ENCODE measurements at places on chromosomes 2 and 18.

- no peak for DNase-seq
These were observed 1137.6 kb upstream of the NXPH2 start for GRCh38 chr2:139917690-139918384.

DNA sequence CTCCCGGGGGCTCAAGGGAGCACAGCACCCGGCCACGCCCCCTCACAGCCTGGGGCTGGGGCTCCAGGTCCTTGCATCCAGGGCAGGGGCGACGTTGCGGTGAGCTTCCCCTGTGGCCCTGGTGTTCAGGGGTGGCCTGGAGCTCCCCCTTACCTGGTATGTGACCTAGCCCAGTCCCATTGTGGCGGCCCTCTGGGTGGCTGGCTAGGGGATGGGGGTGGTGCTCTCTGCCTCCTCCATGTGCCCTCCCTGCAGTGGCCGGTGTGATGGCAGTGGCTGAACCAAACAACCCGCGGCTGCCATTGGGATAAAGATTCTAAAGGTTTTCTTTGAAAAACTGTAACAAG, 288.3 kb downstream of the RDH14 start:
- DNase-seq = no peak

GRCh38 chr18:24937639-24938275, 414.2 kb downstream of the ZNF521 start:
- DNase-seq = no peak

GRCh38 chr18:44748582-44748981, 67.9 kb downstream of the SETBP1 start:
- no peak for DNase-seq

GRCh38 chr2:217184242-217184641, 324.4 kb upstream of the TNP1 start:
- DNase-seq = no peak

GRCh38 chr18:463827-464541, 36.5 kb downstream of the COLEC12 start:
- DNase-seq = no peak

DNA sequence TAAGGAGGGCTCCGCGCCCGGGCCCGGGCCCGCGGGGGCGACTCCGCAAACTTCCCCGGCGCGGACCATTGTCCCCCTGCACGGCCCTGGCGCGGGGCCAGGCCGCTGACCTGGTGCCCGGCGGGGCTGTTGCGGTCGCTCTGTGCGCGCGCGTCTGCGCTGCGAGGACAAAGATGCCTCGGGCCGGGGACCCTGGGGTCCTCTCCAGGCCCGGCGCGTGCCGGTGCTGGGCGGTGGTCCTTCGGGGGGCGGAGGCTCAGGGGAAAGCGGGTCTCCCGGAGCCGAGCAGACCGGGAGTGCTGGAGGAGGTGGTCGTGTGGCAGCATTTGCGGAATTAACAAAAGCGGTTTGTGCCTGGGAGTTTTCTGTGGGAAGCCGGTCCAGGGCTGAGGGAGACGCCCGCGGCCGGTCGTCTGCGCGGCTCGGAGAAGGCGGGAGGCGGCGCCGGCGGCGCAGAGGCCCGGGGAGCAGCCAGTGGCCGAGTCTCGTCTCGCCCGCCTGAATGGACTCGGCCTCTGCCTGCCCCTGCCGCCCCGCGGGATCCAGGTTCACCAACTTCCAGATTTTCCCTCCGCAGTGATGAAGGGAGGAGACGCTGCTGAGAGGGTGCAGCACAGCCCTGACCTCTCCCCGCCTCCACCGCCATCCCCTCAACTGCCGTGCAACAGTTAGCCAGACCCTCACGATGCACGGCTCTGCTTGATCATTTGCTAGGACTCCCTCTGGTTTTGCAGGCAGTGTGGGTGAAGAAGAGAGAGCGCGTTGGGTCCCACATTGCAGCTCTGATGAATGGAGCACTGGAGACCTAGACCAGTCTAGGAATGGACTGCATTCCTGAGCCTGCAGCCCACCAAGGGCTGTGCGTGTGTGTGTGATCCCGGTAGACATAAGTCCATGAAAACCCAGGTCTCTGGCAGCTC, 705 bp downstream of the EFR3B start:
- DNase-seq = no peak

All from CD4-positive, alpha-beta T cell treated with Interleukin-15 for 4 hours (primary cell).